ENCODE measurements at places on chromosomes 2 and 18.

DNA sequence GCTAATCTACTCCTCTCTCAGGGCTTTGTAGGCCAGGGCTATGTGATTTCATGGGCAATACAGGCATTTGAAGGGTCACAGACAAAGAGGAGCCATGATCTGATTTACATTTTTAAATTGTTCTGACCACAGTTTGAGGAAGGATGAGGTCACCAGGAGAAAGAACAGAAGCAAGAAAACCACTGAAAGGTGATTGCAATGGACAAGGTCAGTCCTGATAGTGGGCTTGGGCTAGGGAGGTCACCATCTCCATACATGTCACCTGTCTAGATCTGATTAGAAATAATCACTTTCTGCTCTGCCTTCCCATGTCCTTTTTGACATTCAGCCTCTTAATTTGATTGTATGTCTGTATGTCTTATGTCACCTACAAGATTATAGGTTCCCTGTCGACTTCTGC lies 248.9 kb upstream of the CWC22 start:
- no peak for DNase-seq

DNA sequence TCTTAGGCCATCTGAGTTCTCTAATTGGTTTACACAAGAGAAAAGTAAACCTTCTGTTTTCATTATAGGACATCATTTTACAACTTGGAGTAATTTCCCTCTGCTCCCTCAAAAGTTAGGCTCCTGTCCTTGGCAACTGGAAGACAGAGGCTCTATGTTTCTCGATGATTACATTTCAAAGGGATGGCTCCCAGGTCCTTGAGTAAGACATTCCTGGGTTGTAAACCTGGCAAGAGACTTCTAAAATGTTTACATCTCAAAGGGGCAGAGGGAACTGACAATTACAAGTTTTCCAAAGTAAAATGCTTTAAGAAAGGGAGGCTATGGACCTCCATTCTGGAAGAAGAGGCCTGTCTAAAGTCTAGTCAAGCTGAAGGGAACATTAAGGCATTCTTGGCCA lies 268.3 kb upstream of the REG3G start:
- no peak for DNase-seq

- no peak for DNase-seq
Observed at GRCh38 chr2:201182650-201183364, at the start of gene CASP10. CASP10 (plus strand) TSS chr2:201183141; CDS start chr2:201185778, 2,637 bp downstream.

- peak; percentile 53 for DNase-seq
Observed at GRCh38 chr2:68751397-68752339, 17.1 kb downstream of the ARHGAP25 start.

Data from nucleus accumbens (tissue), 56 donors.